ENCODE measurements at places on chromosomes 3 and 15.

DNA sequence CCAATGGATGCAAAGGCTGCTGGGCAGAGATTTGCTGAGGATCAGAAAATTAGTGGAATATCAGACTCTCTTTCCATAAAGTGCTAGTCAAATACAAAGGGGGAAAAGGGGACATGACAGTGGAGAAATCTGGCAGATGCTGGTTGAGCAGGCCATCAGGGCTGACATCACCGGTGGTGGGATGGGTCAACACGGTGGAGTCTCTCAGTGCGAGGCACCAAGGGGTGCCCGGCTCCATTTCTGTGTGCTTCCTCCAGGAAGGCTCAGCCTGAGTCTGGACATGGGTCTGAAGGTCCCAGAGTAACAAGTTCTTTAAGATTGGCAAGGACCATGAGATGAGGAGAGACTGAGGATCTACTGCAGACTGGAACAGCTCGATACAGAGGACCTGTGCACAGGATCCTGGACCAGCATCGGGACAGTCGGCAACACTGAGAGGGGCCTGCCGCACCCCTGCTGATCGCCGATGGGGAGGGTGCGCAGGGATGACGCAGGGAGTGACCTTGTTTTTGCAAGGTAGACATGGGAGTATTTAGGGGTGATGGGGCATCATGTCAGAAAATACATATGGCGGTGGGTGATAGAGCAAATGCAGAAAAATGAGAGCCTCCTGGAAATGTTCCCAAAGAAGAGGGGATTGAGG is 92.7 kb downstream of the SEC22A start:
- no peak for DNase-seq

- DNase-seq = no peak
These were observed 48.8 kb downstream of the GLB1 start for GRCh38 chr3:33047842-33048834.

DNA sequence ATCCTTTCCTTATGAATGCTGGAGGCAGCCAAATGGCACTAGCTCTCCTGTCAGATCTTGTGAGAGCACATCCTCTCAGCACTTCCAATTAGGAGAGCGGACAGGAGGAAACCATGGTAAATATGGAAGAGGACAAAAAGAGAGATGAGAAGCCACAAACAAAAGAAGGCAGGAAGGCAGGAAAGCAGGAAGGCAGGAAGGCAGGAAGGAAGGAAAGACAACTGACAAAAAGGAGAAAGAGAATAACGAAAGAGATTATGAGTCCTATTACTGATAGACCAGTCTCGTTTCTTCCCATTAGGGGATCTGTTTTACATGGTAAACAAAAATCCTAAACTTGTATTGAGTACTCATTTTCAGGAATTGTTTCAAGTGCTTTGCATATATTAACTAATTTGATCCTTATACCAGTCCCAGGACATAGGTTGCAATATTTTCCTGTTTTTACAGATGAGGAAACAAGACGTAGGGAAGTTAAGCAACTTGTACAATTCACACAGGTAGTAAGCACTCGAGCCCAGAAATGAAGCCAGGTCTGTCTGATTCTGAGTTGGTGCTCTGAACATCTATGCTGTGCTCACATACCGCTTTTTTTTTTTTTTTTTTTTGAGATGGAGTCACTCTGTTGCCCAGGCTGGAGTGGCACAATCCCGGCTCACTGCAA is 4.2 kb downstream of the BCL2A1 start:
- DNase-seq = no peak

DNA sequence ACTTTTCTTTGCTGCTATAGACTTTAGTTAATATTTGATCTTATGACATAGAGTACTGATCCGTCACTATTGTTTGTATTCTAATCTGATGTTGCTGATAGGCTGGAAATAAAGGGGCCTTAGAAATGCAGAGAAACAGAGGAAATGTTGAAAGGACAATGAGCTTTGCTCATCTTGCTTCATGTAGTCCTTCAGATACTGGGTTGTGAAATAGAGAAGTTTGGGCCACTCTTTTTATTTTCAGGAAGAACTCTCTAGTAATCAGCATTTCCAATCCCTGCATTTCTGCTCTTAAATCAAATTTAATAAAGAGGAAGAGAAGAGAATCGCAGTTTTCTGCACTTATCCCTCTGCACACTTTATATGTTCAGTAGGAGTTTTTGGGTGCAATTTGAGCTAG is 192.8 kb upstream of the THBS1 start:
- DNase-seq = no peak

- DNase-seq = no peak
These were observed 244.9 kb downstream of the FGF12 start for GRCh38 chr3:192482391-192482790.
